Cardiac muscle cell (in vitro differentiated cells and primary cell): ENCODE measurements at places on chromosomes 1 and 21. TPM values are rescaled to one million over a fixed set of nuclear protein-coding genes. Genes with fewer than 3 reads are reported as not detected.

DNA sequence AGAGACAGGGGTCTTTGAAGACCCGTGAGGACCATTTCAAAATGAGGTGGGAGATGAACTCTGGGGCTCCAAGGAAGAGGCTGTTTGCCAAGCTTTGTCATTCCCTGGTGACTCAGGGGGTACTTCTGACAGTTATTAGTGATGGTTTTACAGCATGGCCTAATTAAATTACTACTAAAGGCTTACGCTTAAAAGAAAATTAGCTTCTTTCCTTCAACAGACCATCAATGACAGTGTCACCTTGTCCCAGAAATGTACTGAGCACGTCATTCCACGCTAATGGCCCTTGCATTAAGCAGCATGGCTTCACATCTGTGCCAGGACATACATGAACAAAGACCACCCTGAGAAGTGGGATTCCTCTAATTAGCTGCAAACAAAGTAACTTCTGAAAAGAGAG, 5.1 kb upstream of the UTS2 start:
- no peak for DNase-seq

DNA sequence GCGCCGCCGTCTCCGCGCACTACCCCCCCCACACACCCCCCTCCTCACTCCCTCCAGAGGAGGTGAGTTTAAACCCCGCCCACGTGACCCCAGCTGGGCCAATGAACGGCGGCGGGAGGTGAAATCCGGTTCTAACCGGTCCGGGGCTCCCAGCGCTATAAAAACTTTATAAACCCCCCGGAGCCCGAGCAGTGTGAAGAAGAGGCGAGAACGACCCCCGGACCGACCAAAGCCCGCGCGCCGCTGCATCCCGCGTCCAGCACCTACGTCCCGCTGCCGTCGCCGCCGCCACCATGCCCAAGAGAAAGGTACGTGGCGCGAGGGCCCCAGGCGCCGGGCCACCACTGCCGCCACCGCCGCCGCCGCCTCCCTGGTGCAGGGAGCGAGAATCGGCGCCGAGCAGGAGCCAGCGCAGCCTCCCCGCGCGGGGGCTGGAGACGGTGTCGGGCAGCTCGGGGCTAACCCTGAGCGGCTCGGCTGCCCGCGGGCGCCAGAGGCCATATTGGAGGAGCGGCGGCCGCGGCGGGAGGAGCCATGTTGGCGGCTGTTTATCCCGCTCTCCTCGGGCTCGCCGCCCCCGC, at the start of gene HMGN2:
Gene HMGN2 (plus strand): TSS at position 121 of the 581 bp plus-strand sequence. CDS start 173 bp downstream, at position 294.
- peak; percentile 88 for DNase-seq

- DNase-seq: no peak
Observed at GRCh38 chr1:6272452-6272851, 11.6 kb upstream of the GPR153 start.

GRCh38 chr1:113675302-113675701, 84.0 kb downstream of the PHTF1 start:
- peak; percentile 32 for DNase-seq

DNA sequence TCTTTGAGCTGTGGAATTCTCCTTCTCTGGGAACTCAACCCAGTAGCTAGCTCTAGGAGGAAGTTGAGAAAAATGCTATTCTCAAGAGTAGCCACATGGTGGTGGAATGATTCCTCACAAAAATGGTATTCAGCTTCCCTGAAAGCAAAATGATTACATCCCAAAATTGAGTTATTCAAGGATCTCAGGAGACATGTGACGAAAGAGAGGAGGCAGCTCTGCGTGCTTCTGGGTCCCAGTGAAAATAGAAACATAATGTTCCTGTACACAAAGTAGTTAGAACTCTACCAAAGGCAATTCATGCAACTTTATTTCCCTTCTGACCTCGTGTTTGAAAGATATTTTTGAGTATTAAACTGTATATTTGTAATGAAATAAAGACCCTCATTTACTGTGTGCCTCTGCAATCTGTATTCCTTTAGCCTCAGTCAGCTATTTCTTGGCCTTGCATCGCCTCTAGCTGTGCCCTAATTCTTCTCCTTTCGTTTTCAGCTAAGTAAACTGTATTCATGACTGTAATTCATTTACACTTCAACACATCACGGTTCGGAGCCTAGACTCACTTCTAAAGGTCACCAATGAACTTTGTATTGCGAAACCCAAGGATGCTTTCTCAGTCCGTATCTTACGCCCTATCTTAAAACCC, 167.3 kb downstream of the FASLG start:
- DNase-seq: peak; percentile 41

- DNase-seq: no peak
Observed at GRCh38 chr1:23582820-23583219, 23.5 kb upstream of the ID3 start.

DNA sequence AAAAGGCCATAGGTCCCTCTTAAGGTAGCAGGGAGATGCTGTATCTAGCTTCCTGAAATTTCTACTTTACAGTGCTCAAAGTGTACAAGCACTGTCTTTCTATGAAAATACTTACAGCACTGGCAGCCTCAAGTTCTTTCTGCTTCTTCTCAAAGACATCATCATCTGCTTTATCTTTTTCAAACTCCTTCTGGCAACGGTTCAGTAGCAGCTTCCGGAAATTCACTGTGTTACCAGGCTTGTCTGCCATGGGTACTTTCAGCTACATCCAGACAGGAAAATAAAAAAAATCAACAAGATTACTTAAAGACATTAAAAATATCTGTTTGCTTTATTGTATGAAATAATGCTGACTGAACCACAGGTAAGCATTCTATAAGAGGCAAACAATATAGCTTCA, 77.9 kb upstream of the HP1BP3 start:
- DNase-seq: peak; percentile 43

The ADORA1 gene
- 8.5 and 14.9 TPM in 2 replicates for total RNA-seq

DNA sequence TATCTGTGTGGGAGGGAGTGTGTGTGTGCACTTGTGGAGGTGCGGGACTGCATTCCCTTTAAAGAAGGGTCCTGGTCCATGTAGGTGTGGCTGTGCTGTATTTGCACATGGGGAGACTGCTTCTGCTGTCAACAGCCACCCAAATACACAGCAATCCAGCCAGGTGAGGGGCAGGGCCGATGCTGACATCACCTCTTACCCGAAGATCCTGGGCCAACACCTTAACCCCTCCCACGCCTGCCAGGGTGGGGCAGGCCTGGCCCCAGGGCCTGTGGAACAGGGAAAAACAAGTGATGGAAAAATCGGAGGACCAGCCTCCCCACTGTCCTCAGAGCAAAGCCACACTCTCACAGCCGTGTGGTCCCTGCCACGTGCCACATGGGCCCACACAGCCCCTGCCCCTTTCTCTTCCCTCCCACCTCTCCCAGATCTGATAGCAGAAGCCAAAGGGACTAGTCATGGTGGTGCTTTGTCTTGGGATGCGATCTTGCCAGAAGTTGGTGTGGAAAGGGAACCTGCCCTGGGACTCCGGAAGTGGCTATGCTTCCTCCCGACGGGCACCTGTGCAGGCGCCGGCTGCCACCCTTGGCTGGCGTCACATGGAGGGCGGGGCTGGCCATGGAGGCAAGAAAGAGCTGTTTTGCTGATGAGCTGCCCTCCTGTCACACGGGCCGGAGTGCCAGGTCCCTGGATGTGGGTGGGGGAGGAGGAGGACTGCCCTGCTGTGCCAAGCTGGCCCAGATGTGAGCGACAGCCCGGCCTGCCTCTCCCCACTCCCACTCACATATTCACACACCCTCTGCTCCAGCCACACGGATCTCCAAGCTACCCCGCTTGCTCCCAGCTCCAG, 7.8 kb upstream of the CASZ1 start:
- DNase-seq: no peak

DNA sequence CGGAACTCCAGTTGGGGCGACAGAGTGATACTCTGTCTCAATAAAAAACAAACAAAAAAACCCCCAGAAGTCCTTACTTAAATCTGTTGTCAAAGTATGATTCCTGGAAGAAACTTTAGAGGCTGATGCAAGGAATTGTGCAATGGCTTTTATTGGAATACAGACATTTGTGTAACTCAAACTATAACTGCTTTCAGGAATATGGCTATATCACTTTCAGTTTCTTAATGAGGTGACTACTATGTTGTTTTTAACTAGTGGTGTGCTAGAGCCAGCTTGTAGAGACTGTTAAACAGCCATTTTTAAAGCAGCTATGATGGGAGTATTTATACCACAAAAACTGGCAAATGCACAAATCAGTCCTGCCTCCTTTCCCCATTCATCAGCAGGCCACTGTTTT, 22.7 kb upstream of the DNAJC28 start:
- no peak for DNase-seq

DNA sequence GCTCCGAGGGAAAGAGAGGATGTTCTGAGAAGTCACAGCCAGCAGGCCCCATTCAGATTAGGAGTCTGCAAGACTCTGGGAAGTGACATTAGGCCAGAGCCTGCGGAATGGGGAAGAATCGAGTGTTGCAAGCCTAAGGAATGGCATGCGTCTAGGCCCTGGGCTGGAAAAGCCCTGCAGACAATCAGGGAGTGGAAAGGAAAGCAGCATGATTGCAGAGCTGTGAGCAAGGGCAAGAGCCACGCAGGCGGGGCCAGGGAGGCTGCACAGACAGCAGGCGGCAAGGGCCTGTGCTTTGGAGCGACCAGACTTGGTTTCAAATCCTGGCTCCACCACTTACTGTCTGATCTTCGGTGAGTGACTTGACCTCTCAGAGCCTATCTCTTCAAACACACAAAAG, 118.2 kb downstream of the RRAGC start:
- peak; percentile 77 for DNase-seq

- DNase-seq: no peak
Observed at GRCh38 chr1:7333094-7333493, 438.0 kb upstream of the VAMP3 start.

DNA sequence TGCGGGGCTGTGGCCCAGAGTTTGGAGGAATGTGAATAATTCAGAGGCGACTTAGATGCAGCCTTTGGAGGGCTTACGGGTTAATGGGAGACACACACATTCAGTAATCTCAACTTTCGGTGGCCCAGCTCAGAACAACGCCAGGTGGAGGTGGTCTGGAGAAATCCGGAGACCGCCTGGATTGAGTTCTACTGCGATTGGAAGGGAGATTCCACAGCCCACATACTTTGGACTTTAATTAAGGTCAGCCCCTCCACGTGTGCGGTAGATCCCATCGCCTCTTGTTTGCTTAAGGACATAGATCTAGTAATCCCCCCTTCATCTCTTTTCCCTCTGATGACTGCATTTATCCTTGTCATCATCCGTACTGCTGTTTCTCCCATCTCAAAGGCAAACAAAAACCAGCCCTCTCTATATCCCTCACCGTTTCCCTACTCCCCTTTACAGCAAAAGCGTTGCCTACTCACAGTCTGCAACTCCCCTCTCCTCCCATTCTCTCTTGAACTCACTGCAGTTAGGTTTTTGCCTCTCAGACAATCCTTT, 720 bp upstream of the BSDC1 start:
- peak; percentile 29 for DNase-seq

The ZC3H11A gene
- 94.6 and 96.3 TPM in 2 replicates for total RNA-seq

DNA sequence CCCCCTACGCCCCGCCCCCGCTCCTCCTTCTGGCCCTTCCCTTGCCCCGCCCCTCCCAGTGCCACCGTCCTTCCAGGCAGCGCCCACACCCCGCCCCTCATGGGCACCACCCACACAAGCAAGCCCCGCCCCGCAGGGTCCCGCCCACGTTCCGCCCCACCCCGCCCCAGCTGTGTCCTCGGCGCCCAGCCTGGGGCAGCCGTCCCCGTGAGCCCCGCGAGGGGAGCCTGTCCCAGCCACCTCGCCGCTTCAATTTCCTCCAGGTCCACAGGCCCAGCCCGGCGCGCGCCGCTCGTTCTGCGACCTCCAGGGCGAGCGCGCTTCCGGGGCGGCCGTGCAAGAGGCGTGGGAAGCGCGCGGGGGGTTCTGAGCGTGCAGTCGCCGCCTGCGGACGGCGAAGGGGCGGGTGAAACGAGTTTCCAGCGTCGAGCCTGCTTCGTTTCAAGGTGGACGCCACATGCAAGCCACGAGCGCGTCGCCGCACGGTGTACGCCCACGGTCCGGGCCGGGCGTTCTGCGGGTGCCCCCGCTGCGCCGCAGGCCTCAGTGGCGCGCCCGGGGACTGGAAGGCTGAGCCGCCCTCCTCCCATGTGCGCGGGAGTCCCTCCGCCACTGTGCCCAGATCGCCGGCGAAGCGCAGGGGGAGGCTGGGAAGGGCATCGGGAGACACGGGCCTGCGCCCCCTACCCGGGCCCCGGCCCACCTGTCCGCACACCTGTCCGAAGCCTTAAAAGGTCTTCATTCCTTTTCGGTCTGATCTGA, 10.8 kb upstream of the FAAP20 start:
- peak; percentile 97 for DNase-seq

GRCh38 chr1:199859491-199859933, 168.0 kb upstream of the NR5A2 start:
- no peak for DNase-seq

The SORT1 gene
- 25.0 and 25.9 TPM in 2 replicates for total RNA-seq

The CELSR2 gene
- 10.3 and 12.9 TPM in 2 replicates for total RNA-seq

DNA sequence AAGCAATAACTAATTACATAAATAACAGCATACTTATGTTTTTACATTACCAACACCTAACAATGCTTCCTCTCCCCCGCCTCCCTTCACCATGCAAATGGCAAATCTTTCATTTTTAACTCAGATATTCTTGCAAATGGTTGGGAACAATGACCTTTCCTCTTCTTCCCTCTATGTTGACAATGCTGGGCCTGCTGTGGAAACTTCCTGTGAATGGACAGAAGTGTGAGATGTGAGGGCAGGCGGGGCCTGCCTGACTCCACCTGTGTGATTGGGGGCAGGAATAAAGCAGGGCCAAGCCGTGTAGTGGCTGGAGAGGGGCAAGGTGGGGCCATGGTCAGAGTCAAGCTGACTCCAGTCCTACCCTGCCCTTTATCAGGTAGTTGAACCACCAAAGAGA, 289.6 kb downstream of the RPS6KC1 start:
- DNase-seq: no peak

The BCAS2 gene
- 26.2 and 43.7 TPM in 2 replicates for total RNA-seq

DNA sequence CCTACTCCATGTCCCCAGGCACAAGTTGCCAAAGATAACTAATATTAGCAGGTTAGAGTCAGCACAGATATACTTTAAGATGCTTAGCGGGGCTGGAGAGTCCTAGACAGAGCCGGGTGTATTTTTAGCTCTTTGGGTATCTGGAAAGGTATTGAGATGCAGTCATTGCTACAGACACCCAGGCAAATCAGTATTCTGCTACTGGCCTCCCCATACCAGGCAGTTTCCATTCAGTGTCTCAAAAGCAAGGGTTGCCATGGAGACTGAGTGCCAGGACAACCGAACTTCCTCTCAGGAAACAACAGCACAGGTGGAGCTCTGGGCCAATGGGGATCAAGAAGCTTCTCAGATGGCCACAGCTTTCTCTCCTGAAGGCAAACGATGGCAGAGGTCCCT, 45.3 kb downstream of the KCNC4 start:
- DNase-seq: no peak

The NBPF9 gene
- 12.7 and 13.6 TPM in 2 replicates for total RNA-seq

- no peak for DNase-seq
Observed at GRCh38 chr1:238608144-238608543, 717.4 kb upstream of the ZP4 start.

DNA sequence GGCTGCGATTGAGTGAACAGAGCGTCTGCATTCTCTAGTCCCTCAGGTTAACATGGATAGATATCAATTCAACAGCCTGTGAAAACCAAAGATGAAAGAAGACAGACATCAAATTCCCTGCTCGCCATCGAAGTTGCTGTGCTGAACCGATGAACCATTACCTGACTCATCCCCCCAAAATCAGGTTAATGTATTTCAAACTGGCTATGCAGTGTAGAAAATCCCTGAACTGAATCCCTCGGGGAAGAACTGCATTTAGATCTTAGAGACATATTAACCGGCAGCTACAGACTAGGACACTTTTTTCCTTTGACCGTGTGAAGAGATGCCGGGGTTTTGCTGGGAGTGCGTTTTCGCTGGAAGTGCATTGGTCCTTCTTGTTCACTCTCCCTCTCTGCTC, 213.2 kb upstream of the KIAA0040 start:
- DNase-seq: no peak
